DMS 273 treated with DMSO at 0.1 percent for 48 hours (cell line): ENCODE measurements at places on chromosomes 2 and 18.

DNA sequence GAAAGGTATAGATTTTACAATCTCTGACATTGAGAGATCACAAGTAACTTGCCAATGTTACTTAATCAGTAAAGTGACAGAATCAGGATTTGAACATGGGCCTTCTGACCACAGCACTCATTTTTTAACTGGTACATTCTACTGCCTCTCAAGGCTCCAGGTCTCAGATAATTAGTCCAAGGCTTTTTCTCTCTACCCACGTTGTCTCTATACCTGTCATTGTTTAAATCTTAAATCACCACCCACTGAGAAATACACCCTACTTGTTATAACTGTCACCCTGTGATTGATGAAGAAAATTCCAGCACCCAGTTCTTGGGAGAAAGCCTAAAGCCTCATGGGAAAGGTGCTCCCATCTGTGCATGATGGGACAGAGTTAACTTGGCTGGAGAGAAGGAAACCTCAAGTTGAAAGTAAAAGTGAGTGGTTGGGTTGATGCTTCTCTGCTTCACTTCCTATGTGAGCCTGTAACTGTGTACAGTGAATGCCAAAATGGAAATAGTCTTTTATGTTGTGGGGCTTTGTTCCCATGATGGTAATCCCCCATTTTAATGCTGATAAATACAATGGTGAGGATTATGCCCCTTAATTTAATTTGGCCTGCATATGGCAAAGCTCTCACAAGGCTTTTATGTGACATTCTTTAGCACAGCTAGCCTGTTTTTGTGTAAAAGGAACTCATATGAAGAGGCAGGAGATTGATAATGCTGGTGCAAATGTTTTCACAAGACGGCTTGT lies 190.1 kb upstream of the SP5 start:
- DNase-seq: no peak

DNA sequence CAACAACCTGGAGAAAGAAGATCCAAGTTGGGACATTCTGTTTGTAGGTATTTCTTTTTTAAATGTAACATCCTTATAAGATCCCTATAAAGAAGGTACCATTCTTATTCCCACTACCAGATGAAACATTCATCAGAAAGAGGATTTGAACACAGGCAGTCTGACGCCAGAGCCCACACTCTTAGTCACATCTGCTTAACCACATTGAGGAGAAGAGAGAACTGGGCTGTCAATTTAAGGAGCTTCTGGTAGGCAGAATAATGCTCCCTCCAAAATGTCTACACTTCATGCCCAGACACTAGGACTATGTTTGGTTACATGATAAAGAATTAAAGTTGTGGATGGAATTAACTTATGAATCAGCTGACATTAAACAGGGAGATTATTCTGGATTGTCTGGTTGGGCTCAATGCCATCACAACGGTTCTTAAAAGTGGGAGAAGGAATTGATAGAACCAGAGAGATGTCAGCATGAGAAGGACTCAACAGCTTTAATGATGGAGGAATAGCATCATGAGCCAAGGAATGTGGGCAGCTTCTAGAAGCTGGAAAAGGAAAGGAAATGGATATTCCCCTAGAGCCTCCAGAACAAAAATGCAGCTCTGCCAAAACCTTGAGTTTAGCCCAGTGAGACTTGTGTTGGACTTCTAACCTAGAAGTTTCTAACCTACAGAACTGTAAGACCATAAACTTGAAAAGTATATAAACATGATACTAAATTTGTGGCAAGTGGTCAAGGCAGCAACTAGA lies 82.2 kb downstream of the KLF7 start:
- DNase-seq: no peak

- DNase-seq: peak; percentile 12
Observed at GRCh38 chr18:62187543-62188510, 772 bp downstream of the RELCH start.

DNA sequence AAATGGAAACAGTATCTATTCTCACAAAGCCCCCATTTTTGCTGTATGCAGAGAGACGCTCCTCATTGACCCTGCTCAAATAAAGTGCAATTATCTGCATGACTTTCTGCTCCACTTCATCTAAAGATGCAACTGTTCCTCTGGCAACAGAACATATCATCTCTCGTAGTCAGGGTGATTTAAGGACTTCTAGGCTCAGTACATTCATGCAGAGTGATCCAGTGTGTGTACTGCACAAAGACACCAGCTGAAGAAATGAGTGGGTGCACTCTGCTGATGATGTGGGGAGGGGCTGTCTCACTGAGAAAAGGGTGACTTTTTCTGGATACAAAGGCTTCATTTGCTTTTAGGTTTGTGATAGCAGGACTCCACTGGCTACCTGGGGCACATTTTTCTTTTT lies 355.2 kb downstream of the GALNT13 start:
- DNase-seq: no peak

DNA sequence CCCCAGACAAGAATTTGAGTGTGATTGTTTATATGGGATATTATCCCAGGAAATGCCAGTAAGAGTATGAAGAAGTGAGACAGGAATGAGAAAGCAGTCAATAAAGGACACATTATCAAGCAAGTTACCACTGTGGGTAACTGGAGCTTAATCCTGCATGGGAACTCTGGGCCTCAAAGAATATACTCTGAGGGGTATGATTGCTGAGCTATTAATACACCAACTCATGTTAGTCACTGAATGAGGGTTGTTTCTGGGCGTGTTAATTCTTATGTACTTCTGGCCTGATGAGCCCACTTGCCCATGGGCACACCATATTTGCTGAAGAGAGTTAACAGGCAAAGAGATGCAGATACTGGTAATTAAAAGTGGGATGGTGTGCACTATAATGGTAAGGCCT lies 26.6 kb upstream of the PAIP2B start:
- no peak for DNase-seq

DNA sequence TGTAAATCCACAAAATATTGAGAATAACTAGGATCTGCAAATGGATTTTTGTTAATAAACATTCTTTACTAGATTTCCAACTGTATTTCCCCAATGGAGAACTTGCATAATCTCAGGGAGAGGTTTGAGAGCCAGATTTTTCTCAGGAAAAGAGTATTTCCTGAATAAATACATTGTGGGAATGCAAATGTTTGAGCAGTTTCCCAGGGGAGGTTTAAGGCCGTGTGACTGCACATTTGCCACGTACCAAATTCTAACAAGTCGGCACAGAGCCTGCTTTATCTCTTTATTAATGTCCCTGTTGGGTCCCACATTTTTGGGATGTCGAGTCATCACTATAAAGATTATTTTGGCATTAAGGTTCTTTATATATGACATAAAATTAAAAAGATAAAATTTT lies 27.0 kb downstream of the TFPI start:
- no peak for DNase-seq

GRCh38 chr2:68371581-68371980 lies 6.5 kb downstream of the PLEK start:
- DNase-seq: no peak

GRCh38 chr18:77298172-77298571 lies 48.5 kb downstream of the GALR1 start:
- no peak for DNase-seq
